ENCODE measurements at places on chromosomes 11 and 22.

DNA sequence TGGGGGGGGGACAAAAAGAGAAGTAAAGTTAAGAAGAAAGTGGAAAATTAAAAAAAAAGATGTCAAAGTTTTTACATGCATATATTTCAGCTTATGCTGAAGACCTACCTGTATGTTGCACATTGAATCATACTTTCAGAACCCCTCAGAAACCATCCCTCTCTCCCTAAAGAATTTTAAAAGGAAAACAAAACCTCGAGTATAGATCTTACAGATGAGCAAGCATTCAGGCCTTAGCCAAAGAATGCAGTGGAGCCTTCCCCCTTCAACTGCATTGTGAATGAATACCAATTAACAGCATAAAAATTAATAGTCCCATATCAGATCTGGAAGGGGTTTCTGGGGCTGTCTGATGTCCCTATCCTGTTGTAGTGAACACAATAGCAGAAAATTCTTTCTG lies 16.3 kb downstream of the KDELR3 start:
- DNase-seq, result no peak

DNA sequence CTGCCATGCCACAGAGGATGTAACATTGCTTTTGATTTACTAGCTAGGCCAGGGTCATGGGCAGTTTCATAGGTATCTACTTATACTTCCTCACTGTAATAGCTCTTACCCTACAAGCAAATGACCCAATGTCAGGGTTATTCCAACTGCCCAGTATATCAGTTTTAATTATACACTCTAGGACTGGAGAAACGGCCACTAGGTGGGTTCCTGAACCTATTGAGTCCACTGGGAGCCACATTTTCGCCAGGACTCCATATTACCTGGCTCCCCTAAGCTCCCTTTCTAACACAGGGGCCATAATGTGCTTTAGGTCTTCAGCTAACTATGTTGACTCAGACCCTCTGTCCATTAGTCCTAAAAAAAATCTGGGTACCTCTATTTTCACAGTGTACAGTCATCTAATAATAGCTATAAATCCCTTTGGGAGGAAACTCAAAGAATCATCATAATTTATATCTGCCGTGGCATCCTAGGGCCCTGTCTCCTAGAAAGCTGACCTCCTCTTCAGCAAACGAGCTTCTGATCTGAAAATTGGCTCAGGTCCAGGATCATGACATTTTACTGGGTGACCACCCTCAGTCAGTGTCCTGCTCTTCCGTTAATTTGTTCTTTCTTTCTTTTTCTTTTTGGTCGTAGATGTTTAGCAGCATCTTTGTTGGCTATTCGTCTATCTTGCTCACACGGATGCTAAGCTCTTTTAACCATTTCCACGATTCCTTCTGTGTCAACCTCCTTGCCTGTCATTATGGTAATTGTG lies 244.3 kb downstream of the FAM76B start:
- no peak for DNase-seq

DNA sequence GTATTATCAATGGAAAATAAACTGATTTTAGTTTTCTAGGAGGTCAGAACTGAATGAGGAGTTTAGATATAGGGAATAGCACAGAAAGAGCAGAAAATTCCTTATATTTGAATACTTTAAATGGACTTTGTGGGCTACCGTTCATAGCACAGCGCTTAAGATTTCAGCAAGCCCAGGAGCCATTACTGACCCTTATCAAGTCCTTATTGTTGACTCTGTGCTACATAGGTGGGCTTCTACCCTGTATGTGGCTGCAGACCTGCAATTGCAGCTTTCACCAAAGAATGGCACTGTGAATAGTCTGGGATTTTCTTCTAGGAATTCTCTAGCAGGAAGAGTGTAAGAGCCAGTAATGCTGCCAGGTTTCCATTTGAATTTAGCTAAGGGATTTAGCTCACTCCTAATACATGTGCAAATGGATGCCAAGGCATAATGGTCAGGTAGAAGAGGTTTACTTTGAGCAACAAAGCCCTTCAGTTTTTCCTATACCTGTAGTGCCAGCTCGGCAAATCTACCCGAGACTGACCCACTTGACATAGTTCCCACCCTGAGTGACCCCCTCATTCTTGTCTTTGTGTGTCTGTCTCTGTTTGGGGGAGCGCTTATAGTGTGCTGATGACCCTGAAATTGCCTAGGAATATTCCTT lies 42.5 kb upstream of the DLAT start:
- no peak for DNase-seq

- no peak for DNase-seq
Measured at GRCh38 chr11:19577976-19578619, 134.5 kb upstream of the NAV2 start.

GRCh38 chr11:134535029-134536025 lies 123.3 kb upstream of the B3GAT1 start:
- no peak for DNase-seq

- DNase-seq, result no peak
Measured at GRCh38 chr22:43182726-43183125, 4.2 kb downstream of the TTLL12 start.

Measured in CD4-positive, alpha-beta T cell (primary cell).